Mesothelial cell of epicardium (in vitro differentiated cells): ENCODE measurements at places on chromosomes 1 and 21.

- H3K27me3 ChIP-seq: no peaks in the 10 kb centered on the region
- no peak overlapping the region for H3K27ac ChIP-seq
- no peak overlapping the region for H3K4me3 ChIP-seq
- no peaks in the 10 kb centered on the region for H3K36me3 ChIP-seq
- peaks cover 23% of the 10 kb centered on the region for H3K4me1 ChIP-seq
- DNase-seq: no peak
Measured at GRCh38 chr1:65260851-65261473, 48.4 kb upstream of the DNAJC6 start.

GRCh38 chr1:86303041-86303690, 93.0 kb downstream of the ODF2L start:
- H3K4me3 ChIP-seq: no peak overlapping the region
- peaks cover 9% of the 10 kb centered on the region for H3K27me3 ChIP-seq
- no peak for DNase-seq
- H3K36me3 ChIP-seq: no peaks in the 10 kb centered on the region

DNA sequence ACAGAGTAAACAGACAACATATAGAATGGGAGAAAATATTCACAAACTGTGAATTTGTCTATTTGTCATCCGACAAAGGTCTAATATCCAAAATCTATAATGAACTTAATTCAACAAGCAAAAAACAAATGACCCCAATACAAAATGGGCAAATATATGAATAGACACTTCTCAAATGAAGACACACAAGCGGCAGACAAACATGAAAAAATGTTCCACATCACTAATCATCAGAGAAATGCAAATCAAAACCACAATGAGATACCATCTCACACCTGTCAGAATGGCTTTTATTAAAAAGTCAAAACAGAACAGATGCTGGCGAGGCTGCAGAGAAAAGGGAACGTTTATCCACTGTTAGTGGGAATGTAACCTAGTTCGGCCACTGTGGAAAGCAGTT, 72.7 kb downstream of the SMYD3 start:
- H3K27me3 ChIP-seq: no peaks in the 10 kb centered on the region
- no peak overlapping the region for H3K27ac ChIP-seq
- no peak for DNase-seq
- peaks cover 10% of the 10 kb centered on the region for H3K36me3 ChIP-seq
- H3K4me1 ChIP-seq: peaks cover 18% of the 10 kb centered on the region

- peaks cover 17% of the 10 kb centered on the region for H3K36me3 ChIP-seq
- H3K4me1 ChIP-seq: no peaks in the 10 kb centered on the region
- no peak for DNase-seq
- no peak overlapping the region for H3K27ac ChIP-seq
Measured at GRCh38 chr1:1756661-1757421, 21.4 kb downstream of the NADK start.

DNA sequence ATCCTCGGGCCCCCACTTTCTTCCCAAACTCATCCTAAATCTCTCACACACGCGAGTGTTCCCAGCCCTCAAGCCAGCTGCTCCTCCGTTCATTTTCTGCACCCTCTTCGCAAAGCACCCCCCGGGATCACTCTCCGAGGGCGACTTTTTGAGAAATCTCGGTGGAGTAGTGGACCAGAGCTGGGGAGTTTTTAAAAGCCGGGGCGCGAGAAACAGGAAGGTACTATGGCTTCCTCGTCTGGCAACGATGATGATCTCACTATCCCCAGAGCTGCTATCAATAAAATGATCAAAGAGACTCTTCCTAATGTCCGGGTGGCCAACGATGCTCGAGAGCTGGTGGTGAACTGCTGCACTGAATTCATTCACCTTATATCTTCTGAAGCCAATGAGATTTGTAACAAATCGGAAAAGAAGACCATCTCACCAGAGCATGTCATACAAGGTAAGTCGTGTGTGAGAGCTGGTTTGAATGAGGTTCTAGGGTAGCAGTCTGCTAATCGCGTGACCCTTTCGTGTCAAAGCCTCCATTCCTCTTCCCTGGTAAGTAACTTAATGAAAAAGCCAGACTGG, 800 bp downstream of the DR1 start:
- no peaks in the 10 kb centered on the region for H3K36me3 ChIP-seq
- peak overlapping the region; percentile 96 for H3K27ac ChIP-seq
- no peak for DNase-seq
- peaks cover 35% of the 10 kb centered on the region for H3K4me1 ChIP-seq

GRCh38 chr1:84301785-84302385, 377 bp downstream of the SAMD13 start:
- DNase-seq: no peak
- H3K4me3 ChIP-seq: peak overlapping the region; percentile 65
- no peaks in the 10 kb centered on the region for H3K36me3 ChIP-seq
- H3K4me1 ChIP-seq: peaks cover 47% of the 10 kb centered on the region
- peak overlapping the region; percentile 93 for H3K27ac ChIP-seq

GRCh38 chr21:35102488-35103371, 53.6 kb upstream of the RUNX1 start:
- DNase-seq: no peak
- H3K27me3 ChIP-seq: no peaks in the 10 kb centered on the region
- H3K27ac ChIP-seq: no peak overlapping the region
- no peak overlapping the region for H3K4me3 ChIP-seq
- no peaks in the 10 kb centered on the region for H3K36me3 ChIP-seq
- H3K4me1 ChIP-seq: no peaks in the 10 kb centered on the region

DNA sequence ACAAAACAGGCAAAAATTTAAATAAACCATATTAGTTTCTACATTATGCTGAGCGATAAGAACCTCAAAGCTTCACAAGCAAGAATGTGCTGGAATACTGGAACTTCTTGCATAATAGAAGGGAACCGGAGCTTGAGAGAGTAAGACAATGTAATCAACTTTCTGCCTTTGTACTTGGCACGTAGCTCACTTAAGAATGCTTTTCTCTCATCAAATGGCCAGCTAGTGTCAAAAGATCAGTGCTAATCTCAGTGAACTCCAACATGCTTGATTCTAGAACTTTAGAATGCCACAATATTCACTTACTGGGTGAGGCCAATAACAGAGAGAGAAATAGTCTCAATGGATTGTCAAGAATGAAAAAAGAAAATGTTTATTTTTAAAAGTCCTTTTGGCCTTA, 486.1 kb upstream of the LRRC7 start:
- peaks cover 6% of the 10 kb centered on the region for H3K4me1 ChIP-seq
- DNase-seq: no peak
- no peak overlapping the region for H3K4me3 ChIP-seq
- H3K36me3 ChIP-seq: no peaks in the 10 kb centered on the region
- no peaks in the 10 kb centered on the region for H3K27me3 ChIP-seq

DNA sequence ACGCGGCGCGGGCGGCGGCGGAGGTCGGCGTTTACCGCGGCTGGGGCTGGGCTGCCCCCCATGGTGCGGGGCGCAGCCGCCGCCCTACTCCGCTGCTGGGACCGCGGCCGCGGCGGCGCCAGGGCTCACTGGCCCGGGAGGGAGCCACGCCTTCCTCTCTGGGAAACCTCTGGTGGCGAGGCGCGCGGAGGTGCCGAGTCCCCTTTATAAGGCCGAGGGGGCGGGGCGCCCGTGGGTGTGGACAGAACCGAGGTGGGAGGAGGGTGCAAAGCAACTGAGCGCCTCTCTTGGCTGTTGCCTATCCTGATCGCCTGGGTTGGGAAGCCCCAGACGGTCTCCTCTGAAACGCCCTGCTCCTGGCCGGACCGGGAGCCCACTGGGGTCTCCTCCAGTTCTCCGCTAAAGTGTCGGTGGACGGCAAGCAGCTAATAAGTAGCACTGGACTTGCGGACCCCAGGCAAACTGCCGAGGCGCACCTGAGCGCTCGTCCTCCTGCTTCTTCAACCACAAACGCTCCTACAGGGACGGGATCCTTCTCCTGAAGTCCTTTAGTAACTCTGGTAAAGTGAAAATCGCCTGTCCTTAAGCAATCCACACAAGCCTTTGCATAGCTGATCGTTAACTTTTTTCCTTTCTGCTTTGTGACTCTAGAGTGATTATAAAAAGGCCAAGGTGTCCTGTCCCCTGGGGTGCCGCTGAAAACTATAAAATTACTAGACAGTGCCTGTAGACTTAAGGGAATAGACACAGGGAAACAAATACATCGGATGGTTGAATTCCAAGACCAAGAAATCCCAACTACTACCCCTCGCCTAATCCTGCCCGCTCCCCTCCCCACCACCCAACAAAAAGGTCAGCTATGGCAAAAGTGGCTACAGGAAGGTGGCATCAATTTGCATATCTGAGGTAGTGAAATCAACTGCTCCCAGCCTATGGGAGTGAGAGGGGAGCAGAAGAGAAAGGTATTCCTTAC, at the start of gene PTGER3:
TSS of gene PTGER3 (minus strand) at position 182 of the 973 bp plus-strand sequence. CDS start 239 bp downstream, outside the sequence.
- H3K4me1 ChIP-seq: peaks cover 8% of the 10 kb centered on the region
- H3K27me3 ChIP-seq: peaks cover 66% of the 10 kb centered on the region
- H3K36me3 ChIP-seq: no peaks in the 10 kb centered on the region
- no peak within 1 kb of the TSS for H3K27ac ChIP-seq

DNA sequence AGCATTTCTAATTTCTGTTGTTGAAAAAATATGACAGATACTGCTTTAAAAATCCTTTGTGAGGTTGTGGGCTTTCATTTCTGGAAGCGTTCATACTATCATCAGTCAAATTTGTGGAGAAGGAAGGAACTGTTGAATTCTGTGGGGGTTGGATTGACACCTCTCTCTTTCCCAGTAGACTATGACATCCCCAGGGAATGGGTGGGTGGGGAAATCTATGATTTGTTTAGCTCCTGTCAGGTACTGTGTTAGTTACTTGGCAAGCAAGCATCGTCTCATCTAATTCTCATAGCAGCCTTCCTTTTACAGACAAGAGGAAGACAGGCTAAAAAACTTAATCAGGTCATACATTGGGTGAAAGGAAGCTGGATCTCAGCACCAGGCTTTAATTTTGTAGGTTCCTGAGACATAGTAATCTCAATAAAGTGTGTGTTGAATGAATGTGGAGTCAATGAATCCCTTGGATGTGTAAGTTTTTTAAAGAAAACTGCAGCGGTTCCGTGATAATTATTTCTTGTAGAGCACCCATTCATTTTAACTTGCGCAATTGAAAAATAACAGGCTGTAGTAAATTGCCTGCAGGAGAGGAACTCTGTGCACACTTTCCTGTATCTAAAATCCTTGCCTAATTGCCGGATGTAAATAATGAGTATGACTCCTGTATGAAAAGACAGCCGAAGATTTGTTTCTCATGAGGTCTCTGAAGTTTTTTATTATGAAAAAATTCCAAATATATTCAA, 60.6 kb downstream of the MYOM3 start:
- H3K27ac ChIP-seq: no peak overlapping the region
- no peaks in the 10 kb centered on the region for H3K27me3 ChIP-seq
- peaks cover 26% of the 10 kb centered on the region for H3K4me1 ChIP-seq
- no peak overlapping the region for H3K4me3 ChIP-seq
- peaks cover 2% of the 10 kb centered on the region for H3K36me3 ChIP-seq

DNA sequence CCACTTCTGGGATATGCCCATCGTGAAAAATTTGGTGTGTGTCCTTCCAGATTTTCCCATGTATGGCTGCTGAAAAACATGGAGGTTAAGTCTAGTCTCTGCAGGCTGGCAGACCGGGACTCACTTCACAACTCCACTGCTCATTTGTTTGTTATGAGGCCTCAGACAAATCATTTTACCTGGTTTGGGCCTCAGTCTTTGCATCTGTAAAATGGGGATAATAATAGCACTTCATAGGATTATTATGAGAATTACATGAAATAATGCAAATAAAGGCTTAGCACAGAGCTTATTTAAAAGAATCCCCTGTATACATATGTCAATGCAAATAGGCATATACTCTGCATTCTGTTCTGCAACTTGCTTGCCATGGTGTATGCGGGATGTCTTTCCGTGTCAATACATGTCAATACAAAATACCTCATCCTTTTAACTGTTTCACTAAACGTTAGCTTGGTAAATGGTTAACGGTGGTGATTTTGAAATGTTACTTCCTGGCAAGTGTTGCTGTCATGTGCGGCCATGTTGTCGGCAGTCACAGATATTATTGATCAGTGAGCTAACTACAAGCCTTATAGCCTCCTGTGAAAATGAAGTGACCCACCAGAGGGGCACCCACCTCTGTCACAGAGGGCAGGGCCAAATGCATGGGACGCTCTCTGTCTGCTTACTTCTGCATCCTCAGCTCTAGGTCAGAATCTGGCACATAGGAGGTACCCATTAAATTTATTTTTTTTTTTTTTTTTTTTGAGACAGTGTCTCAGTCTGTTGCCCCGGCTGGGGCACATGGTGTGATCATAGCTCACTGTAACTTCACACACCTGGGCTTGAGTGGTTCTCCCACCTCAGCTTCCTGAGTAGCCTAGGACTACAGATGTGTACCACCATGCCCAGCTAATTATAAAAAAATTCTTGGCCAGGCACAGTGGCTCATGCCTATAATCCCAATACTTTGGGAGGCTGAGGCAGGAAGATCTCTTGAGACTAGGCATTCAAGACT, 4.3 kb downstream of the LCK start:
- peaks cover 8% of the 10 kb centered on the region for H3K4me1 ChIP-seq
- H3K27me3 ChIP-seq: no peaks in the 10 kb centered on the region
- DNase-seq: no peak
- H3K36me3 ChIP-seq: no peaks in the 10 kb centered on the region
- no peak overlapping the region for H3K27ac ChIP-seq
- H3K4me3 ChIP-seq: no peak overlapping the region

DNA sequence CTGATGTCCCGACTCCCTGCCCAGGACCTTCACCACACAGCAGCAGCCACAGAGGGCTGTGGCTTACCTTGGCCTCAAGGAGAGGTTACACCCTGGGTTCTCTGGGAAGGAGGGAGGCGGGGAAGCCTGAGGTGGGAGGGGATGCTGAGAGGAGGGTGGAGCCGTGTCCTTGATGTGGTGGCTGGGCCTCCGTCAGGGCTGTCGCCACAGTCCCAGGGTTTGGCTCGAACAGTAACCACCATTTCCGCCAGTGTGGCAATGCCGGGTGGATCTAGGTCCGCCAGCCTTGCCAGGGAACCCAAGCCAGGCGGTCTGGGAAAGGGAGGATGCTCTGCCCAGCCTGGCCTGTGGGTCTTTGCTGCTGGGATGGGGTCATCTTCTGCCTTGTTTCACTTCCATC, 18.4 kb upstream of the CDCA8 start:
- DNase-seq: no peak
- peaks cover 56% of the 10 kb centered on the region for H3K27me3 ChIP-seq
- H3K4me3 ChIP-seq: no peak overlapping the region

- H3K27me3 ChIP-seq: peaks cover 70% of the 10 kb centered on the region
- DNase-seq: no peak
- H3K27ac ChIP-seq: no peak overlapping the region
- no peaks in the 10 kb centered on the region for H3K36me3 ChIP-seq
Measured at GRCh38 chr1:47978486-47978885, 18.7 kb downstream of the TRABD2B start.

DNA sequence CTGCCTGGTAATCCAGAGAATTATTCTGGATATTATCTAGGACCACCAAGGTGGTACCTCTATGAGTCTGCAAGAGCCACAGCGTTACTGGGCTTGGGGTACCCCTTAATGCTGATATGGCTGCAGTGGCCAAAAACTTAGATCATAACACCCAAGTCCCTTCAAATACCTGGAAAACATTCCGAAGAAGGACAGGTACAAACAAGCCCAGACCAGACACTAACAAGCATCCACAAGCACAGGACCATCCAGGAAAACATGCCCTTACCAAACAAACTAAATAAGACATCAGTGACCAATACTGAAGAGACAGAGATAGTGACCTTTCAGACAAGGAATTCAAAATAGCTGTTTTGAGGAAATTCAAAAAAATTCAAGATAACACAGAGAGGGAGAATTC, 2.9 kb downstream of the C1orf105 start:
- no peak for DNase-seq
- H3K4me3 ChIP-seq: no peak overlapping the region
- H3K4me1 ChIP-seq: peaks cover 10% of the 10 kb centered on the region
- H3K27me3 ChIP-seq: no peaks in the 10 kb centered on the region
- no peaks in the 10 kb centered on the region for H3K36me3 ChIP-seq
- H3K27ac ChIP-seq: no peak overlapping the region

- H3K27ac ChIP-seq: no peak overlapping the region
- H3K27me3 ChIP-seq: no peaks in the 10 kb centered on the region
- DNase-seq: no peak
- peaks cover 3% of the 10 kb centered on the region for H3K4me1 ChIP-seq
- no peak overlapping the region for H3K4me3 ChIP-seq
- H3K36me3 ChIP-seq: no peaks in the 10 kb centered on the region
Measured at GRCh38 chr1:155184835-155185782, 11.5 kb downstream of the TRIM46 start.
